T-helper 2 cell (primary cell): ENCODE measurements at places on chromosomes 5 and 9.
A peak's percentile ranks its signal among the peaks of the same experiment; 100 is the strongest.

DNA sequence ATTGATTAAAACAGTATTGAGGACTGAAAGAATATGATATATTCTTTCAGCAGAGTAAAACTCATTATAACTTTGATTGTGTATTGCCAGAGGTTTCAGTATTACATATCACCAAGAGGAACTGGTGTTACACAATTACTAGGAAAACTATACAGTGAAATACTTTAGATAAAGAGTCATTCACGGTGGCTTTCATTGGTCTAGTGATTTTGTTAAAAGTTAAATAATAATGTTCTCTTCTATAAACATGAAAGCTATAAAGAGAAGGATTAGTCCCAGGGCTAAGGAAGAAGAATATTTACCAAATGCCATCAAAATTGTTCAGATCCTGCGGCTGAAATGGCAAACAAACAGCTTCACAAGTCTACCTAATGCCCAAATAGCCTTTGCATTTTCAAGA, 306.2 kb downstream of the SEMA5A start:
- DNase-seq, result no peak

DNA sequence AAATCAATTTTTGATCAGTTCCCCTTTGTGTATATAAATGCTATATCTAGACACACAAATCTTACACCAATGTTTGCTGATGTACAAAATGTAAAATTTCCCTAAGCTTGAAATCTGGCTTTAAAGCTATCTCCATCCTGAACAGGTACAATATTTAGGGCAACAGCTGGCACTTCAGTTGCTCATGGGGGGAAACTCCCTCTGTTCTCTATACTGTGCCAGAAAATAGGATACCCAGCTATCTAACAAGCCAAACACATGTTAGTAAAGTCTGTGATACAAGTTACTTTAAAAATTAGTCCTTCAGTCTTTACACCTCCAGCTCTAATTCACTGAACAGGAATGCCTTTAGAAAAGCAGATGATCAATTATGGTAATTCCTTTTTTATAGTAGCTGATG, 191.8 kb downstream of the SLF1 start:
- no peak for DNase-seq

- no peak for DNase-seq
Measured at GRCh38 chr5:126497506-126497905, 74.3 kb downstream of the GRAMD2B start.

DNA sequence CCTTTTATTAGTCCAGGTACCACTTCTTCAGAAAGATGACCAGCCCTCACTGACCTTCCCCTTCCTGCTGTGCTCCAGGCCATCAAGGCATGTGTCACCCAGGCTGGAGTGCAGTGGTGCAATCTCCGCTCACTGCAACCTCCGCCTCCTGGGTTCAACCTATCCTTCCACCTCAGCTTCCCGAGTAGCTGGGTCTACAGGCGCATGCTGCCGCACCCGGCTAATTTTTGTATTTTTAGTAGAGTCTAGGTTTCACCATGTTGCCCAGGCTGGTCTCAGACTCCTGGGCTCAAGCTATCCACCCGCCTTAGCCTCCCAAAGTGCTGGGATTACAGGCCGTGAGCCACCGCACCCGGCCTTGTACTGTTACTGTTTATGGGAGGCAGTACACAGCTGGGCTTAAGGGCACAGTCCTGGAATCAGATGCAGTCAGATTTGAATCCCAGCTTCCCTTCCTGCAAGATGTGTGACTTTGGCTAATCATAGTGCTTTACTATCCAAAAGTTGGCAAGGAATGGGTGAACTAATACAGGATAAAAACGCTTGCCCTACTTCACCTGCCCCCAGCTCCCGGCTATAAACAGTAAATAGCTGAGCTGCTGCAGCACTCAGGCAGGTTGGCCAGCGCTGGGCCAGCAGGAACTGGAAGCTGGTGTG, 483 bp upstream of the EIF4EBP3 start:
- DNase-seq, result no peak

- DNase-seq, result peak; percentile 8
Measured at GRCh38 chr9:93268551-93269314, 84.8 kb downstream of the WNK2 start.

DNA sequence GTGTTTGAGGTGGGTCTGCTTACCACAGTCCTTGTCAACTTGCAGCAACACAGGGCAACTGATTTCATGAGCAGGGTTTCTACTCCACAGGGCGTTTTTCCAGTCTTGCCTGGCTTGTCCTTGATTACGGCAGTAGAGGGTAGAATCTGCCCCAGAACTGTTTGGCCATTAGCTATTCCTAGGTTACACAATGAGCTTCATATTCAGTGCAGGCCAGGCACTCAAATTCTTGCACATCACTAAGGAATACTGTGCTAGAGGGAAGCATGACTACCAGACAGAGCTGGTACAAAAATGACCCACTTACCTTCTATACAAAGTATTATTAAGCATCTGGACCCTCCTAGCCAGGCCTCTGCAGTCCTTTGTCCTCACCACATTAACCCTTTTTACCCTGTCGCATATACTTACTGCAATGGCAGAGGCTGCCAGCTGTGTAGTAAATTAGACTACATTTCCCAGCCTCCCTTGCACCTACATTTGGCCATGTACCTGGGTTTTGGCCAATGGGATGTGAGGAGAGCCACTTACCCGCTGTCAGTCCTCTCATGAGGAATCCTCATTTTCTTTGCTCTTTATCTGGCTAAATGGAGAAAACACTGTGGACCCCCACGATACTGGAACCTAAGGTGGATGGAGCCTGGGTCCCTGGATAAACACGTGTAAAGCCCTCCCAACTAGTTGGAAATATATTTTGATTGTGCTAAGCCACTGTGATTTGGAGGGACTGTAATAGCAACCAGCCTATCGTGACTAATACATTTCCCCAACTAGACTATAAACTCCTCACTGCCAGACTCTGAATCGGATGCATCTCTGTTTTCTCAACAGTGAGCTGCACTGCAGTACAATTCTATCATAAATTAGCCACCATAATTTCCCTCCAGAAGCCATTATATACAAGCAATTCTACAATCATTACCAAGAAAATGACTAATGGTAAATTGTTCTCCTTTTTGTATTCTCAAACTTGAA, 218.7 kb downstream of the GLIS3 start:
- no peak for DNase-seq

GRCh38 chr9:88321764-88322163, 66.5 kb upstream of the SPIN1 start:
- no peak for DNase-seq
